ENCODE measurements at places on chromosomes 3 and 15.
A peak's percentile ranks its signal among the peaks of the same experiment; 100 is the strongest.

DNA sequence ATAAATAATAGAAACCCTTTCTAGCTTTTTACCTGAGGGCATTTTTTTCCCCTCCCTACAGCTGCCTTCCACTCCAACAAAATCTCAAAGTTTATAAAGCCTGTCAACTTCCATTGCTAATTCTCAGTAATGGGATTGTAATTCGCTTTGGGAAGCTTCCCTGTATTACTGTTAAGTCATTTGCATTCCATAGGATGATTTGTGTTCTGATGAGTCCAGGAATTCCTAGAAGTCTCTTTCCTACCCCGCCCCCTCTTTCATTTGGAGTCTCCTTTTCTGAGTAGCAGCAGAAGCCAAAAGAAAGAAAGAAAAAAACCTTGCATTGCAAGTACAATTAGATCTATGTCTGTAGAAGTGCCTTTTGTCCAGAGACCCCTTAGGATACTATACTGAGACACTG, 1033.3 kb downstream of the IGSF11 start:
- no peak for DNase-seq

GRCh38 chr15:80204231-80204630, 47.8 kb downstream of the CTXND1 start:
- no peak for DNase-seq

DNA sequence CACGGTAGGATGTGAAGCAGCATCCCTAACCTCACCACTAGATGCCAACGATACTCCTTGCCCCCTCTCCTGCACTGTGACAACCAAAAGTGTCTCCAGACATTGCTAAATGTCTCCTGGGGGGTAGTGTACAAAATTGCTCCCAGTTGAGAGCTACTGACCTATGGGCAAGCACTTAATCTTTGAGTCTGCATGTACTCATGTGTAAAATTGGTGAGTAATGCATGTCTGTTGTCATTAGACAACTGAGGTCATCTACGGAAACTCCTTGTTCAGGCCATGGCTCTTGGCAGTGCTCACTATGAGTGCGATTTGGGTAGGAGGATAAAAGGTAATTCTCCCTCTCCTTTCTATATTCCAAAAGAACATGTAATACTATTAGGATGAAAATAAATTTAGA, 29.2 kb downstream of the PDHB start:
- no peak for DNase-seq

DNA sequence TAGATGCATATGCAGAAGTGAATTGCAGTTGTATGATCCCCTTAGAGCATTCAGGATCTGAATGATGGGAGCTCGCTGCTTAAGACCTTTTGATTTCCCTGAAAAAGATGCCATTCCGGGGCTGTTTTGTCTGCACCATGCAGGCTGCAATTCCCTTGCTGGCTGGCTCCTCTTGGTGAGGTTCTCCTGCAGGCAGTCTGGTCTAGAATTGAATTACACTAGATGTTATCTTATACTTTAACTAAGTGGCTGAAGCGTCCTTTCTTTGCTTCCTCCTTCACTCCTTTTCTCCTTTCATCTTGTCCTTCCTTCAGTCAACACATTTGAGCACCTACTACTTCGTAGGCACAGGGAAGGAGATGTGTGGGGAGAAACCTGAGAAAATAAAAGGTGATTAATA, 18.6 kb upstream of the MYZAP start:
- DNase-seq, result no peak

GRCh38 chr15:48103647-48104046, 17.1 kb upstream of the SLC24A5 start:
- peak; percentile 36 for DNase-seq

- peak; percentile 14 for DNase-seq
Observed at GRCh38 chr3:77186728-77187127, 146.8 kb downstream of the ROBO2 start.

GRCh38 chr3:196643201-196643749, 3.8 kb downstream of the NRROS start:
- DNase-seq, result no peak

- no peak for DNase-seq
Observed at GRCh38 chr3:111103807-111104206, 32.2 kb downstream of the NECTIN3 start.

DNA sequence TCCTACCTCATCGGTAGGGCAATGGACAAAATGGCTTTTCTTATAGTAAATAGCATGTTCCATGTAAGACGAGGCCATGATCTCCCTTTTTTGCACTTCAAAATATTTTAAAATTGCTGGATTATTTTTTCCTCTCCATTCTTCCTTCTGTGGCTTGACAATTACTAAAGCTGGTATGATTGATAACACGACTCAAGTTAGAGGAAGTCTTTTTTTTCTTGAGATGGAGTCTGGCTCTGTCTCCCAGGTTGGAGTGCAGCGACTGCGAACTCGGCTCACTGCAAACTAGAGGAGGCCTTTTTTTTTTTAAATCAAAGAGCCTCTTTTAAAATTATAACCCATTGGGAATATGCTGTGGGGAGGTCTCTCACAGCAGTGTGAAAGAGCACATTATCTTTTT, 124.5 kb upstream of the TBL1XR1 start:
- no peak for DNase-seq

DNA sequence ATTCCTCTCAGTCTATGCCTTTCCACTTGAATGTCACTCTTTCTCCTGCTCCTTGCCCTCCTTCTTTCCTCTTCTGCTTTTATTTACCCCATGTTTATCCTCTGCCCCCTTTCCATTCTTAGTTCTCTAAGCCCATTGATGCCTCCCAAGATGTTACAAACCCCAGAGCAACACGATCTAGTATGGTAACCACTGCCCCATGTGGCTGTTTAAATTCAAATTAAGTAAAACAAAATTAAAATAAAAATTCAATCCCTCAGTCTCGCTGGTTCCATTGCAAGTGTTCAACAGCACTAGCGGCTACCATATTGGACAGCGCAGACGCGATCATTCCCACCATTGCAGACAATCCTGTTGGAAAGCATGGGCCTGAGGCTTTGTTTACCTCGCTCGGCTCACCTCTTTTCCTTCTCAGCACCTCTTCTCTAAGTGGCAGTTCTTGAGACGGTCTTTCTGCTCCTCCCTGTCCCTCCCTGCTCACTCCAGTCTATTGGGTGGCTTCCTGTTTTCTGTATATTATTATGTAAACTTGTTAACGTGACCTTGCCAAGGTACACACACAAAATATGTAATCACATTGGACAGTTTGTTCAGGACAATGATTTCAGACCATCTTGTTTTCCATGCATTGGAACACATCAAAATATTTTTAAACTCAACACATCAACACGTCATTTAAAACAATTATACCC, 21.8 kb upstream of the CA12 start:
- no peak for DNase-seq

DNA sequence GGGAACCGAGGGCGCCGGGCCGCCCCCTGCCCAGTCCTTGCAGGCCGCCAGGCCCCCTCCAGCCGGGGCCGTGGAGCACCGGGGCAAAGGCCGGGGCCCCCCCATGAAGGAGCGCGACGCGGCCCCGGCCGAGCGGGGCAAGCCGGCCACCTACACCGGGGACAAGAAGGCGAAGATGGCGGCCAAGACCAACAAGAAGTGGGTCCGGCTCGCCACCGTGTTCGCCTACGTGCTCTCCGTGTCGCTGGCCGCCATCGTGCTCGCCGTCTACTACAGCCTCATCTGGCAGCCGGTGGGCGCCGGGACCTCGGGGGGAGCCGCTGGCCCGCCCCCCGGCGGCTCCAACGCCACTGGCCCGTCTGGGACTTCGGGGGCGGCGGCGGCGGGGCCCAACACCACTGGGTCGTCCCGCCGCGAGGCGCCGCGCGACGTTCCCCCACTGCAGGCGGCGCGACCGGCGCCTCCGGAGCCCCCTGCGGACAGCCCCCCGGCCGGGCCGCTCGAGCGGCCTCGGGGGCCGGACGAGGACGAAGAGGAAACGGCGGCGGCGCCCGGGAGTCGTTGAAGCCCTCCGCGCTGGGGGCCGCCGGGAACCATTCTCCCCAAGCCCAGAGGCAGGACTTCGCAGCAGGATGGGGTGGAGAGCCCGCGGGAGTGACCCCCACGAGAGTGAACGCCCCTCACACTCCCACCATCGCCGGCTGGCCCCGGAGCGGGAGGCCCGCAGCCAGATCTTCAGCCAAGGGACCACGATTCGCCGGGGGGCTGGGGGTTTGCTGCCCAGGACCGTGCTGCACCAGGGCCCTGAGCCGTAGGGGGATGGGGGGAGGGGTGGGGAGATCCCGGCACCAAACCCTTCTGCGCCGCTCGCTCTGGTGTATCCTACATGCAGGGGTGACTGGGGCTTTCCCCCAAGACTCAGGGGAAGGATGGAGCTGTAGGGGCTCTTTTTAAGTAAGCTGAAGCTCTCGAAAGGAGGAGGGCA, 753 bp downstream of the INAFM2 start:
- no peak for DNase-seq

DNA sequence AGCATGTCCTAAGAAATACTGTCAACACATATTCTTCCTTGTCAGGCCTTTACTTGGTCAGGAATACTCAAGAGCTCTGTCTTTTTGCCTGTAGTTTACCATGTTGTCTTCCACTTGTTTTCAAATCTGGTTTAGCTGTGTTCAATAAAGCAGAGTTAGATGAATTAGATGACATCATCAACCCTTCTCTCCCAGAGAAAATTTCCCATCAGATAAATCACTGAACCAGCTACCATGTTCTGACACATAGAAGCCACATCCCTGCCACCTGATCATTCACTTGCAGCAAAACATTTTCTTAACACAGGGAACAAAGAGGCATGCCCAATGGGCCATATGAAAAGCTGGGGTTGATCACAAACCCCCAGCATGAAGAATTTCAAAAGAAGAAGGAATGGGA, 42.1 kb downstream of the TERC start:
- no peak for DNase-seq

DNA sequence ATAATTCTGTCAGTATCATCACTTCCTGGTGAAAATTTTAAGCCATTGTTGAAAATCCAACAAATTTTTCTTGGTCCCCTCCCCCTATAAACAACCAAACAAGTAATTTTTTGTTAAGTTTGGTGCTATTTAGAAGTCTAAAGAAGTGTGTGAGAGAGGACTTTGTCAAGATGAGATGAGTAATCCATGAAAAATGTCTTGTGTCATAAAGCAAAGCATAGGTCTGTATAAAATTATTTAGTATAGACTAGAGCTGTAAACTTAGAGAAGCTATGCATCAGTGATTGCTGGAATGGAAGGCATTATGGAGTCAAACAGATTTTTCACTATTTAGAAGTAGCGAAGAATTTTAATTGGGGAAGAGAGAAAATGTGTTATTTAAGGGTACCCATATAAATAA, 31.4 kb downstream of the MAPK6 start:
- peak; percentile 87 for DNase-seq

DNA sequence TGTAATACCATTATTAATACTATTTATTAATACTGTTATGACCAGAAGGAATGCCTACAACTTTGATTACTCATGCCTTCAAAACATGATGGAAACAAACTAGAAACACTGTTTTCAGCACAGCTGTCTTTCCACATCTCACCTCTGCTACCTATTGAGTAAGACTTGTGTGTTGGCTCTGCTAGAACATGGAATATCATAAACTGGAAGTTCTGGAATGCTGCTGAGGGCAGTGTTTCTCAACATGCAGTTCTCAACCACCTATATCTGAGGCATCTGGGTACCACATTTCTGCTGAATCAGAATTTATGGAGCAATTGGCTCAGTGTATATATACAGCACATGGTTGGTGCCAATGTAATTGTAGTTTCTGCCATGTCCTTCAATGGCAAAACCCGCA, 392.1 kb downstream of the TUSC7 start:
- no peak for DNase-seq

DNA sequence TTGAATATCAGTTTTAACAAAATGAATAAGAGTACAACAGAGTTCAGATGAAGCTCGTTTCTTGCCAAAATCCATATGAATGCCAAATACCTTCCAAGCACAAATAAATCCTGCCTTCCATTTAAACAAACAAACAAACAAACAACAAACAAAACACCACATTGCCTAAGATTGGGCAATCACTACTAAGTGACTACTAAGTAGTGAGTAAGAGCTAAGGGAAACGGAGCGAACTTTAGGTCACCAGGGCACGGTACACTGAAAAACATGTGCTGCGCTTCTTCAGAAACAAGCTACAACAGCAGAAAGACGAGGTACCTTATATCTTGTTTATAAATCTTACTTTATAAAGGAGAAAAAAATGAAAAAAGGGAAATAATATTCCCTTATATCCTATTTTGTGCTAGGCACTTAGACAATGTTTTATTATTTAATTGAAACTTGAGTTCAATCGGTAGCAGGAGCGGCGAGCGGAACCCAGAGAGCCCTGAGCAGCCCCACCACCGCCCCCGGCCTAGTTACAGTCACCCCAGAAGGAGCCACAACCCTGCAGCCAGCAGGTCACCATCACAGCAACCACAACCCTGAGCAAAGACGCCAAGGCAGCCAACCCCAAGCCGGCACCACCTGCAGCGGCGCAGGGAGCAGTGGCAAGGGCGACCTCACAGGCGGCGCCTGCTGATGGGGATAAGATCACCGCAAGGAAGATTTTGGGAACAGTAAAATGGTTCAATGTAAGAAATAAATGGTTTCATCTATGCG, 216.9 kb downstream of the ZBTB20 start:
- DNase-seq, result no peak

GRCh38 chr3:160822936-160823335, 66.9 kb downstream of the PPM1L start:
- no peak for DNase-seq

GRCh38 chr15:85795337-85796305, 896 bp upstream of the KLHL25 start:
- no peak for DNase-seq

DNA sequence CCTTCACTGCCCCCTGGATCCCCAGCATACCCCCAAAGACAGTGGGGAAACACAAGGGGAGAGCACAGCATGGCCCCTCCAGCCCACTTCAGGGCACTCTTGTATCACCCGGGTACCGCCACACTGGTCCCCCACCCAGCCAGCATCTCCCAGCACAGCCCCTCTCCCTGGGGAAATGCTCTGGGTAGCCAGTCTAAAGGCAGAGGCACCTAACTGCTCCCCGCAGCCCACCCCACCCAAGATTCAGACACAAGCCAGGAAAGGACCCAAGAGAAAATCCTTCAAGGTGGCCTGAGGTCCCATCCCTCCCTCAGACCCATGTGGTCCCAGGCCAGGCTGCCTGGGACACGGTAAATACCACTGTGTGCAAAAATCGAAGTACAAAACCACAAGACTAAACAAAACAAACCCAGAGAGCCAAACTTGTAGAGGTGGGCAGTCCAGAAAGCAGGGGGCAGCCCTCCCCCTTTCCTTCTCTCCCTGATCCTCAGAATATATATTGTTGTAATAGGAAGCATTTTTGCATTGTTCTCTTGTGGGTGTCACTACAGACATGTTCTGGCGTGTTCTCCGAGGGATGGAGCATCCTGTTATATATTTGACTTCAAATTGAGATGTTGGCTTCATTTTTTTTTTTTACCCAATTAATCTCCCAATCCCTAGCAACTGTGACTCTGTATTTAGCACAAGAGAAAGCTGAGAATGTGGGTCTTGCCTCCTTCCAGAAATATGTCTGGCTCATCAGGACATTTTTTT, 51.7 kb downstream of the GRIP2 start:
- DNase-seq, result no peak

Measured in COLO829 (cell line).